Left hindlimb (tissue), 1 donor: ENCODE measurements at places on chromosomes 3 and 15.
A peak's percentile ranks its signal among the peaks of the same experiment; 100 is the strongest.

DNA sequence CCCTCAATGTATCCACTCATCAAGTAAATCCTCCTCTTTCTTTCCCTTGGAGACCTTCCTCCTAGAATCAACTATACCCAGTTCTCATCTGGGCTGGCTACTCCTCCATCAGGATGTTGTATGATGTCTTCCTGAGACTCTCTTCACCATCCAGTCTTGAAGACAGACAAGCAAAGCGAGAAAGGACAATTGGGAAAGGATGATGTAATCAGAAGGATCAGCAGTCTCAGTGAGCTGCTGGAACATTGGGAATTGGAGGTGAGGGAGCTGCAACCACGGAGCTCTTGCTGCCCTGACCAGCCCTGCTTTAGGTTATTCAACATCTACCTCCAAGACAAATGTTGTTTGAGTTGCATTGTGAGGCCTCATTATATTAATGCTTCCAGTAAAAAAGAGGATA is 48.0 kb upstream of the UBP1 start:
- DNase-seq: no peak

DNA sequence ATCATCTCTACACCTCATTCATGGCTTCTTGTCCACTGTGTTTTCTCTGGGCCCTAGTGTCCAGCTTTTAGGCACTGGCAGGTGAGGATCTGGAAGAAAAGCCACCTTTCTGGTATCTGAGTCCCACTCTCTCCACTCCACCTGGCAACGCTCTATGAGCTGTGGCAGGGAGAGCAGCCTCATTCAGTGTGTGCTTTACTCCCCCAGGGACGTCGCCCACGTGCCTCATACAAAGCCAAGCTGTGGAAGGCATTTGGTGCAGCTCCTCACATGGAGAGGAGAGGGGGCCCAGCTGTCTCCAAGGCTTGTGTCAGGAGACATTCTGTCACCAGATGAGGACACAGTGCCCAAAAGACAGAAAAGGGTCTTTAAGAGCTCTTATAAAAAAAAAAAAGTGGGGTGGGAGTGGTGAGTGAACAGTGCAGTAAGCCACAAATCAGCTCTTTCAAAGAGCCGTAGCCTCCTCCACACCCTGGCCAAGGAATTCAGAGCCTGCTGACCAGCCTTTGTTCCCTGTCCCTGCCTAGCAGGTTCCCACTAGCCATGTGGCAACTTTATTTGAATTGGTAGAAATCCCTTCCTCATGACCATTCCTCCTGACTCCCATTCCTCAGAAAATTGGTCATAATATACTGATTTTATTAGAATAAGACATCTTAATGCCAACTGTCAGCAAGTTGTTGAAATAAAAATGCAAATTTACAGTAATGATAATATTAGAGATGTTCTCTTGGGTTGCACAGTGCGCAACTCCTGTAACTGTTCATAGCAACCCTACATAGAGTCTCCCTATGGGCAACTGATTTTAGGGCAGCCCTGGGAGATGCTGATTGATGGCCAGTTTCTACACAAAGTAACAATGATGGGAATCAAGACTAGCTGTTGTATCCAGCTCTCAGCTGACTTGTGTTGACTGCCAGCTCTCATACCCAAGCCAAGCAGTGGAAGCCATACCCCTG is 29.5 kb downstream of the GALNT15 start:
- DNase-seq: no peak

DNA sequence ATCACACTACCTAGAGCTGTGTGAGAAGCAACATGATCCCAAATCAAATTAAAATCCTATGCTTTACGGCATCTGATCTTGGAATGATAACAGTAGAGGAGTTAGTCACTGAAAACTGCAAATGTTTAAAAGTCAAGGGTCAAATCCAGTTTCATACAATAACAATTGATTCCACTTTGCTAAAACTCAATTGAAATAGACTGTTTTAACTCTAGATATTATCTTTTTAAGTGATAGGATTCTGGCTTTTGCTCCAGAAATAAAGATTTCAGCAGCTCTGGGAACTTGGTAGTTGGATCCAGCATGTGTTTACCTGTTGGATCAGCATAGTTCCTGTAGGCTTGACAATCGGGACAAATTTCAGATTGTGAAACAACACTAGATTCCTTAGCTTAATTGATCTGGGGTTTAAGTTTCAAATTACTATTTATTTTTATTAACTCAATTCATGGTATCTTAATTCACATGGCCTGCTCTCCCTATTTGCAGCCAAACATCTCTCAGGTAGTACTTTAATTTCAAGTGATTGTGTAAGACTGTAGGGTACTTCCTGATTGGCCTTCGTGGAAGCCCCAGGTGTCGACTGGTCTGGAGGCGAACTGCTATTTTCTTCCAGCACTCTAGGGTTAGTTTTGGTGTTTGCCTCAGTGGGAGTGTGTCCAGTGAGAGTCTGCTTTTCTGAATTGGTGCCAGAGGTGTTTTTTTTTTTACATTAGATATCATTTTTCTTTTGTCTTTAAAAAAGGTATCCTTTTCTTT is 16.6 kb downstream of the NFKBIZ start:
- DNase-seq: no peak

GRCh38 chr3:108281670-108282069 is 14.7 kb upstream of the HHLA2 start:
- DNase-seq: no peak

- no peak for DNase-seq
Measured at GRCh38 chr3:150407051-150407807, 869 bp upstream of the TSC22D2 start.

- no peak for DNase-seq
Measured at GRCh38 chr3:25566358-25566920, 98.3 kb downstream of the TOP2B start.

GRCh38 chr15:85897895-85898717 is 103.4 kb upstream of the KLHL25 start:
- no peak for DNase-seq

DNA sequence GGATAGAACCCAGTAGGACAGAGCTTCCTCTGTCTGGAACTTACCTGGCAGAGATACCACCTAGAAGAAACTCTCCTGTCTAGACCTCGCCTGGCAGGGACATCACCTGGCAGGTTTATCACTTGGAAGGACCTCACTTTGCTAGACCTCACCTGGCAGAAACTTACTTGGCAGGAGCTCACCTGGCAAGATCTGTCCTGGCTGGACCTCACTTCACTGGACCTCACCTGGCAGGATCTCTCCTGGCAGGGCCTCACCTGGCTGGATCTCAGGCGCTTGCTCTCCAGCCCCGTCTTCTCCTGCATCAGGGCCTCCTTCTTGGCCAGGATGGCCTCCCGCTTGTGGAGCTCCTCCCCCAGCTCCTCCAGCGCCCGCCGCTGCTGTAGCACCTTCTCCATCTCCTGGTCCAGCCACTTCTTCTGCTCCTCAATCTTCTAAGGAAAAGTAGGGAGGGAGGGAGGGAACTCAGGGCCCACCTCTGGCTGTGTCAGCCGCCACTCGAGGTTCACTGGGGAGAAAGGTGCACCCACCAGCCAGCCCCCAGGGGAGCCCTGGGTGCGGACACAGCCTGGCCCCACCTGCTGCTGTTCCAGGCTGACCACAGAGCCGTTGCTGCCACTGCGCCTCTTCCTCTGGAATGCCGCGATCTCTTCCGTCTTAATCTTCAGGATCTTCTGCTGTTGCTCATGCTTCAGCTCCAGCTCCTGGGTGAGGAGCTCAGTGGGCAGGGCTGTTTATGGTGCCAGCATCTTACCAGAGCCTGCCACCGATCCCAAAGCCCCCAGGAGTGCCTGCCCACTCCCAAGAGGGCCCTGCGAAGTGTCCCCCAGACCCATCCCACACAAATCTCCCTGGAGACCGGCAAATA is 22.5 kb downstream of the KIF7 start:
- DNase-seq: peak; percentile 16

- no peak for DNase-seq
Measured at GRCh38 chr3:48820612-48821324, 26.9 kb downstream of the PRKAR2A start.

DNA sequence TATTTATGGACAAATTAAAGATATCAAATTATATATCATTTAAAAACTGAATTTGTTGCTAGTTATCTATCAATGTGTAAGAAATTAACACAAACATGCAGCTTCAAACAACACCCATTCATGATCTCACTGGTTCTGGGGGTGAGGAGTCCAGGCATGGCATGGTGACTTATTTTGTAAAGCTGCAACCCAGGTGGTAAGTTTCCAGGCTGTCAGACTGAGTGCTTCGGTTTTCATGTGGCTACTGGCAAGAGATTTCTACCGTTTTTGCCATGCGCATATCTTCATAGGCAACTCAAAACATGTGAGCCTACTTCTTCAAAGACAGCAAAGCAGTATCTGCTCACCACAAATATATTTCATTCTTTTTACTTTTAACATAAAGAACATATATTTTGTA is 364.3 kb upstream of the BCHE start:
- no peak for DNase-seq

GRCh38 chr3:131898346-131898745 is 136.5 kb downstream of the CPNE4 start:
- no peak for DNase-seq

- DNase-seq: no peak
Measured at GRCh38 chr3:47128137-47128536, 35.8 kb downstream of the SETD2 start.

DNA sequence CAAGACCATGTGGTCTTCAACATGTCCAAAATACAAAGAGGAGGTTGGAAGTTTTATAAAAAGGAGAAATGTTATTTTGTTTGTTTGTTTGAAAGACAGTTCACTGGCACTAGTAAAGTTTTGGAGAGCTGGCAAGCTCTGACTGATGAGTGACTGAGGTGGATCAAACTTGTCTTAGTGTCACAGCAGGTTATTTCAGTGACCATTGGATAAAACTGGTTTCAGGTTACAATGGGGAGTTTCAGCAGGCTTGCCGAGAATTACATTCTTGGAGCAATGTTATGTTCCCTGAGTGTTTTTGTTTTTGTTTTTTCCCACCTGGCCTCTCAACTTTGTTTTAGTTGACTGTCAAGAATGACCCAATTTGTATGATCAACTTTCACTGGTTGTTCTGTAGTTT is 414.5 kb upstream of the ARHGEF26 start:
- no peak for DNase-seq

- no peak for DNase-seq
Measured at GRCh38 chr3:16239086-16239770, 25.5 kb downstream of the DPH3 start.
